ENCODE measurements at places on chromosomes 4 and X.

- DNase-seq: no peak
Observed at GRCh38 chr4:34516524-34516923, 1727.8 kb downstream of the ARAP2 start.

GRCh38 chrX:142616636-142617035 lies 409.1 kb upstream of the SPANXN4 start:
- no peak for DNase-seq

DNA sequence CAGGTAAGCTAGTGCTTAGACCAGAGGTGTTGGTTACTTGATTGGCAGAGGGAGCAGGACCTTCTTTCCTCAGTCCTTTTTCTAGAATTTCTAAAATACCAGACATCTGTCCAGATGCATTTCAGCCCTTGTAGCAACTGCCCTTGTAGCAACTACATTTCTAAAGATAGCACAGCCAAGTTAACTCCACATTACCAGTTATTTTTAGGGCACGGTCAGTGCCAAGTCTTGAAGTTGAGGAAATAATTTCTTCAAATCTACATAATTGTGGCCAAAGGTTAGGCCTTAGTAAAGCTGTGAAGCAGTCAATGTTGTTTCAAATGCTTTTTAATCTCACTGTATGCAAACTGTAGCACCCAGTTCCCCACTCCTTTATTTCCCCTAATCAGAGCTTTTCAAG lies 62.9 kb downstream of the MID1IP1 start:
- no peak for DNase-seq

GRCh38 chr4:76856243-76857073 lies 41.5 kb downstream of the SOWAHB start:
- DNase-seq: peak; percentile 27

DNA sequence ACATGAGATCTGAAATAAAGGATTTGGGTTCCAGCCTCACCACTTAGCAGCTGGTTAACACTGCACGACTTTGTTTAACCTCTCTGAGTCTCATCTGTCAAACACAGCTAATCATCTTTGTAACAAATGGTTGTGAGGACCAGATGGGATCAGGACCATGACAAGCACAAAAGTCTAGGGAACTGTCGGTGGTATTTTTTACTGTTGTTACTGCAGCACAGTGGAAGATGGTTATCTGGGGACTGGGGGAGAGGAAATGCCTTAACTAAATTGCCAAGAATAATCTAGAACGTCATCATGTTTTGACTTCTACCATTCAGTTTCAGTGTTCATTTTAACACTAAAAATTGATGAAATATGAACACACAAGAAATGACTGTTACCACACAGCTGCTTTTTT lies 99.5 kb downstream of the ADGRA3 start:
- no peak for DNase-seq

GRCh38 chrX:115559672-115560071 lies 1.3 kb upstream of the PLS3 start:
- peak; percentile 9 for DNase-seq
